ENCODE measurements at places on chromosomes 7 and 10.

DNA sequence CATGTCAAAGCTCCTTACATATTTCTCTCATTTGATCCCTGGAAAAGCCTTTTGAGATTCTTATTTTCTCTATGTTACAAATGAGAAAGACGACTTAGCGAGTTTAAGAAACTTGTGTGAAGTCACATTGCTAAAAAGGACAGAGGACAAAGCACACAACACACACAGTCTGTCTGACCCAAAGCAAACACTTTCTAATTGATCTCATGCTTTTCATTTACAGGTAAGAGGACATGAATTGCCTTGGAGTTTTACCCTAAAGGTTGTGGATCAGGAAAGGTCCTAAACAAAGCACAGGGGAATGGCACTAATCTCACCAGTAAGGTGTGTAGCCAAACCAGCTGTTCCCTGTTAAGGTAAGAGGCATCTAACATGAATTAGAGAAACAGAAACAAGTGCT, 18.7 kb downstream of the SLC35G1 start:
- ATAC-seq: no peak

- no peak for ATAC-seq
These were observed 3.9 kb upstream of the INA start for GRCh38 chr10:103273041-103273441.

DNA sequence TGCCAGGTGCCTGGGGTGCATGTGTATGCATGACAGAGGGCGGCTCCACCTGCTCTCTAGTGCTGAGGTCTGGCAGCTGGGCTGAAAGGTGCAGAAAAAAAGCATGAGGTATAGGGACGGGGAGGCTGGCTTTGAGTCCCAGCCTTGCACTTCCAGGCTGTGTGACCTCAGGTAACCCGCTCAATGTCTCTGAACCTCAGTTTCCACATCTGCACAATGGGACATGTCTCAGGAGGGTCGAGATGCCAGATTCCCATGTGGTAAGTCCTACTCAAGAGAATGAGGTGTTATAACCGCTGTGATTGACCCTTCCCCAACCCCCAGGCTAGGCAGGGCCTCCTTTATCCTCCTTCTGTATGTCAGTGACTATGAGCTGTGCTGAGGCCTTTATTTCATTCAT, 48.8 kb downstream of the ARHGAP22 start:
- no peak for ATAC-seq

- ATAC-seq: no peak
These were observed 113.8 kb upstream of the GLI3 start for GRCh38 chr7:42350801-42351200.

All from activated T-helper 17 cell treated with anti-CD3 and anti-CD28 coated beads, Interleukin-2, amount 50 U/mL, for 72 hours (primary cell).